ENCODE measurements at places on chromosomes 1 and 21.

DNA sequence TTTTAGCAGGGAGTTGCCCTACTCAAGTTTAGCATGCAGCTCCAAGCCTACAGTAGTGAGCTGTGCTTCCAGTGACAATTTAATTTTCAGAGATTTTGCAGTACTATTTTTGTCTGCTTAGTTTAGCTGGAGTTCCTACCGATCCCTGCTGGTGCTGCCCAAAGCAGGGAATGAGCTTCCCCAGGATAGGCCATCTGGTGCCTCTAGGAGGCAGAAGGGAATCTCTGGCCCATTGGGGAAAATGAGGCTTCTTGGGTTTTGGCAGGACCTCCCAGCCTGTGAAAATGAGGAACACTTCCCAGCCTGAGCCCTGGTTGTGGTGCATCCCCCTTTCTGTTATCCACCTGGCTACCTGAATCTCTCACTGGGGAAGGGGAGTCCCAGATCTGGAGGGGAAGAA is 149.2 kb downstream of the RASAL2 start:
- no peak for DNase-seq

DNA sequence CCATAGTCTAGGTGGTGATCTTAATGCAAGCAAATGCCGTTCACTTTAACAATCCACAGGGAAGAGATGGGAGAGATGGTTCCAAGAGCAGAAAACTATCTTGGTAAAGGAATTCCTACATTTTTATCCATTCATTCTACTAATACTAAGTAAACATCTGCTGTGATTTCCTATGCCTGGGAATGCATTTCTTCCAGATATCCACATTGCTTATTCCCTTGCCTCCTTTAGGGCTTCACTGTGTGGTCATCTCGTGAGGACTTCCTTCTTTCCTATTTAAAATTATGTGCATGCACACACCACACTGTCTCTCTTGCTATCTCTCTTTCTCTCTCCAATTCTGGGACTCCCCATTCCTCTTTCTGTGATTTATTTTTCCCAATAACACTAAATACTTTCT is 199.0 kb upstream of the C1orf105 start:
- DNase-seq: no peak

DNA sequence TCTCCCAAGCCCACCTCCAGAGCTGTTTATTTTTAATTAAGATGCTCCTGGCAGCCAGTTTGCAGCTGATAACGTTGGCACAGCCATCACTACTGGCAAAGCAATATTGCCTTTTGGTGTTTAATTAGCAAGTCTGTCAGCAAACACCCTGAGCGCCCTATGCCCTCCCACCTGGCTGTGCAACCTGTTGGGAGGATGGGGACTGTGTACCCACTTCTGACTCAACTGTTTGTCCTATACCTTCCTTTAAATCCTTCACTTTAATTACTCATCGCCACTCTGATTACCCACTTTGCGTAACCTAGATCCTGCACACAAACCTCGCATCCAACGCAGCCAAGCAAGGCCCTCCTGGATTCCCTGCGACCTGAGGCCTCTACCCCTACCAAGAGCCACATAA is 67.1 kb downstream of the BCAR3 start:
- DNase-seq: no peak

DNA sequence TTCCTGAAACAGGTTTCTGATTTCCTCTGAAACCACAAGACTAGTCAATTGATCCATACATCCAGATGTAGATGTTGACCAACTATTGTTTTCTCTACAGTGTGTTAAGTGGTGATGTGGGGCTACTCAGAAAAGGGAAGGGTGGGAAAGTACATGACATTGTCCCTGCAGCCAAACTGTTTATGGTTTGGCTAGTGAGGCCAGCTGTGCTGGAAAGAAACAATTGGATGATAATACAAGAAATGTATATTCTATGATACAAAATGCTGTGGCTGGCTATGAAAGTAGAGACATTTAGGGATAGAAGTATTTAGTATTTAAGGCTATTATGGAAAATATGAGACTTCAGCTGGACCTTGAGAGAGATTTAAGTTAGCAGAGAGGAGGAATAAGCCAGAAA is 244.5 kb downstream of the ADGRL2 start:
- DNase-seq: no peak

- DNase-seq: no peak
Observed at GRCh38 chr1:203733009-203733863, 31.7 kb upstream of the LAX1 start.

DNA sequence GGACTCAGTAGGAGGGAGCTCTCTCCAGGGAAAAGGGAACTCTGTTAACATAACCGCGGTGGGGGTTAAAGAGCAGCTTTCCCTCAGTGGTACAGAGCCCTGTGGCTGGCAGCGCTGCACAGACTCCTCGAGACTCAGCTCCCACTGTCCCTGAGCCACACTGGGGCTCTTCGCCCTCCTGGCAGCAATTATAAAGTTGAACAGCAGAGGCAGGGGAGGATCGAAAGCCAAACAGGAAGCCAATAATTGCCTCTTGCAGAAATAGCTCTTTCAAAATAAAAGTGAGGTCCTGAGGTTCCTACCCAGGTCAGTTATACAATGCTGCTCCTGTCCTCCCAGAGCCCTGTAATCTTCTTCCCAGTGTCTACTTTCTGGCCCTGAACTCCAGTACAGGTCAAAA is 77.0 kb downstream of the FAM78B start:
- no peak for DNase-seq

- no peak for DNase-seq
Observed at GRCh38 chr1:177341773-177342172, 171.0 kb downstream of the BRINP2 start.

DNA sequence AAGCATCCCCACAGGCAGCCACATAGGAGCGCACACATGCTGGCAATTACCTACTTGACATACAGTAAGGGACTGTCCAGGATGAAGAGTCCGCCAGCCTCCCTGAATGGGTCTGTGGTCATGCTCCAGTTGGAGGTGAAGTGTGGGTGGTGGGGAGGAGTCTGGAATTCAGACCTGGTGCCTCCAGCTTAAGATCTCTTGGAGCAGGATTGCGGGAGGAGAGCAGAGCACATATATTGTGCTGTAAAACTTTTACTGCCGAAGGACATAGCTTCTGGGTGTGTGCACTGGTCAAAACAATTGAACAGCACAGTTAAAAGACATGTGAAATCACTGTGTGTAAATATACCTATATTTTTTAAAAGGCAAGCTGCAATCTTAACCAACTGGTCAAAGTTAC is 17.9 kb downstream of the STK40 start:
- DNase-seq: no peak

- DNase-seq: peak; percentile 96
Observed at GRCh38 chr21:42414928-42415769, 11.4 kb downstream of the UBASH3A start.

DNA sequence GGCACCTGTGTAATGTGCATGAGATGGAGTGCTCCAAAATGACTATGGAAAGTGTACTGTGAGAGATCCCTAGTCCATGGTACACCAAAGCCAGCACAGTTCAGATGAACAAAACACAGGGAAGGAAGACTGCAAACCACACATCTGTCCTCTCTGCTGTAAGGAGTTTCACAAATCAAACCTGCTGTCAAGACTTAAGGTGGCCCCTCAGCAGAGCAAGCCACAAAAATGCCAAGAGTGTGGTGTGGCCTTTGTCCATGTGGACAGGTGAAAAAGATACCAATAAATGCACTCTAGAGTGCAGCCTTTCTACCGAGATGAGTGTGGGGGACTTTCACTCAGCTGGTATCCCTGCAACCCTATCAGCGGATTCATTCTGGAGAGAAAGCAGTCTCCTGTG is 12.9 kb downstream of the ZNF648 start:
- DNase-seq: no peak

- no peak for DNase-seq
Observed at GRCh38 chr21:40555021-40555528, 291.9 kb downstream of the DSCAM start.

DNA sequence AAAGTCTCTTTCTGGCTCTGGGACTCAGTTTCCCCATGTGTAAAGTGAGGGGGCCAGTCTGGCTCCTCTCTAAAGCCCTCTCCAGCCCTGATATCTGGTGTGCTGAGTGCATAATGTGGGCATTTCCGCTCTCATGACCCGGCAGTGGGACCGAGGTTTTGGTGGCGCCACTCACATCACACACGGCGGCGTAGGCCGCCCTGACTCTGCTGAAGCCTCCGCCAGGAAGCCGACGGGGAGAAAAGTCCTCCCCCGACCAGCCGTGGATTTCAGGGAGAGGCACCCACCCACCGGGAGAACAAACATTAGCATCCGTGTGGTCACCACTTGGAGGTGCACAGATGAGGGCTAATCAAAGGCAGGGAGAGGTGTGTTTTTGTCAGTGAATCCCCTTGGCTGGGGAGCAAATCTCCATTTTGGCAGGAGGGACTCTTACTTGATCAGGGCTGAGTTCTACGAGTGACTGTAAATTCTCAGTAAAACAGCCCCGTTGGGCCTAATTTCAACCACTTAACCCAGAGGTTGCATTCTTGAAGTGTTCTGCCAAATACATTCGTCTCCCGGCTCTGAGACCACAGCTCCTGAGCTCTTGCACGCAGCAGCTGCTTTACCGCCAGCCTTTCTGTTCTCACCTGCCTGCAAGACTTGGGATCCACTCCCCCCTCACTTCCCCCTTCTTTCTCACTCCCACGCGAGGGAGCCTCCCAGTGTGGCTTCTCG is 118.2 kb downstream of the FOXD2 start:
- no peak for DNase-seq

DNA sequence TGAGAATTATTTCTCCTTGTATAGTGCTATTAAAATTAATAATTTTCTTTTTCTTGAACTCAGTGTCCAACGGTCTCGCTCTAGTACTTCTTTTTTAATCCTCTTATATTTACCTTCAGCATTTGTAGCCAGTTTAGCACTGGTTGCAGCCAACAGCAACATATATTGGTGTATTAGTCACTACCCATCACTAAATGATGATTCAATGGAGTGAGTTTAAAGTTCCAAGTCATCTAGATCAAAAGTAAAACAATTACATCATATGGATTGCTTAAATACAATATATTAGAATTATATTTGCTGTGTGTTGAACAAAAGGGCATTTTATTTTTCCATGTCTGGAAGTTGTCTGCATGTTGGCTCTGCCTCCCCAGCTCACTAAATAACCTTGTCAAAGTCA is 591.8 kb downstream of the ADGRL2 start:
- DNase-seq: no peak

- peak; percentile 56 for DNase-seq
Observed at GRCh38 chr1:226937940-226938725, 2.0 kb upstream of the COQ8A start.

DNA sequence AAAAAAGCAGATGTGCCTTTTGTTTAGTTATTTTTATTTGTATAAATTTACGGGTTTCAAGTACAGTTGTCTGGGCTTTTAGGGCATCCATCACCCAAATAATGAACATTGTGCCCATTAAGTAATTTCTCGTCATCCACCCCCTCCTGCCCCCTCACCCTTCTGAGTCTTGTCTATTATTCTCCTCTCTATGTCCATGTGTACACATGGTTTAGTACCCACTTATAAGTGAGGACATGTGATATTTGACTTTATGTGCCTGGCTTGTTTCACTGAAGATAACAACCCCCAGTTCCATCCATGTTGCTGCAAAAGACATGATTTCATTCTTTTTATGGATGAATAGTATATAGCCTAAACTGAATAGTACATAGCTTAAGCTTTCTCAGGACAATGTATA is 189.2 kb downstream of the ZP4 start:
- DNase-seq: no peak
